ENCODE measurements at places on chromosomes 12 and 14.

DNA sequence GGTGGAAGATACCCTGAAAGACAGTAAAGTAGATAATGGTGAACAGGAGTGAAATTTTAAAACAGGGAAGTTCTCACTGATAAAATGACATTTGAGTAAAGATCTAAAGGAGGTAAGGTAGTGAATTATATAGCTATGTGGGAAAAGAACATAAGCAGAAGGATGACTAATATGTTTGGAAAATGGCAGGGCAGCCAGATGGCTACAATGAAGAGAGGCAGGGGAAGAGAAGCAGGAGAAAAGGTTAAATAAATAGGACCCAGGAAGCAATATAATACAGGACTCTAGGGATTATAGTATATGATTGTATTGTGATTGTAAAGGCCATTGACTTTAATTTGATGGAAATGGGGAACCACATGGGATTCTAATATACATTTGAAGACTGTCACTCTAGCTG lies 33.0 kb downstream of the SCFD1 start:
- DNase-seq = no peak

GRCh38 chr12:88753066-88753465 lies 172.8 kb upstream of the KITLG start:
- DNase-seq = no peak

- DNase-seq = peak; percentile 50
These were observed 2.3 kb downstream of the ARF3 start for GRCh38 chr12:48954841-48955501.

GRCh38 chr14:104400355-104400754 lies 179.2 kb upstream of the C14orf180 start:
- DNase-seq = no peak

All from inflammatory macrophage (primary cell).